ENCODE measurements at places on chromosomes 5 and 9.

DNA sequence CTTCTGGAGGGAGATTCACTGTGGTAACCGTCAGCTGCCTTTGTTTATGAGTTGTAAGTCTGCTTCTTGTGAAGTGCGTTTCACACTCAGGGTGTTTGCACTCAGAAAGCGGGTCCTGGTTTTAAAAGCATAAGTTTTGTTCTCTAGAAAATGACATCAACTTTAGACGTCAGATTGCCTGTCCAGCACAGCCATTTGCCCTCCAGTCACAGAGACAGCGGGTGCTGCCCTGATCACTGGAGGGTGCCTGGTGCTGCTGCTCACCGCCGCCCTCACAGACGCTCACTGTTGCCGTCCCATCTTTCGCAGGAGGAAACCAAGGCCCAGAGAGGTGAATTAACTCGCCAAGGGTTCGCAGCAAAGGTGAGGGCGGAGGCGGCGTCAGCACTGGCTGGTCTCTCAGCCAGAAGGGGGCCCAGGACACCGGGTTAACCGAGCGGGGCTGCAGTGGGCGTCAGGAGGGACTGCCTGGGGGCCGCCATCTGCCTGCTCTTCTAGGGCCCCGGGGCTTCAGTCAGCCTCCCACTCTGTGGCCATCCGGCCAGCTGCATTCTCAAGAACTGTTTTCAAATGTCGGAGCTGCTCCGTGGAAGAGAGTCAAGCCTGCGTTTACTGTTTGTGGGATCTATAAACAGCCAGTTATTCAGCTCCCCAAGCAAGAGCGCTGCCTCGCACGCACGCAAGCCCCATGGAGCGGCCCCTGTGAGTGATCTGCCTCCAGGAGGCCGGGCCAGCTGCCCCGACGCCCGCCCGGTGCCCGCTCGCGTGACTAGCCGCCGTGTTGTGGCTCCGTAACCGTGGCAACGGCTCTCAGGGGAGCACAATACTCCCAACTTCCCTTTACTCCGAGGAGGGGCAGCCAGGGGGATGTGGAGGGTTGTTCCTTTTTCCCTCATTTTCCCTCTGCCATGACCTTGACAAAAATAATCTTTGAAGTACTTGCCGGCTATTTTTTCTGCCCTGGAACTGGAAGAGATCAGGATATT, 43.4 kb upstream of the EXOC3 start:
- peak; percentile 82 for DNase-seq

DNA sequence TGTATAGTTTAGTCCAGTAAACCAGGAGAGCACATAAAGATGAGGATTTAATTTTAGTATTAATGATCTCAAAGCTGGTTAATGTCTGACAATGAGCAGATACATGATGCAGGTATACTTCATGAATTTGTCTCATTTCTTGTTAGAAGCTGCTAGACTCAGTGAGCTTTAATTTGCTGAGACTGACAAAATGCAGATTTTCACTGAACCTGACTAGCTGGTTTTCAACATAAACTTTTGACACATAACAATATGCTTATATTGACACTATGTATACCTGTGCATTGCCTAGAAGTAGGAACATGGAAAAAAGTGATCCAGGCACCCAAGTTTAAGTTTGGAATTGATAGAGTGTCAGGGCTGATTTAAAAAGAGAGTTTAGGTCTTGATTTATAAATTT, 10.8 kb downstream of the UBLCP1 start:
- no peak for DNase-seq

GRCh38 chr5:86968301-86968753, 299.4 kb upstream of the RASA1 start:
- peak; percentile 24 for DNase-seq

- no peak for DNase-seq
These were observed 154.7 kb upstream of the ANKH start for GRCh38 chr5:15026011-15026893.

- no peak for DNase-seq
These were observed 60.6 kb upstream of the SV2C start for GRCh38 chr5:76022611-76023010.

GRCh38 chr5:169142264-169142970, 158.5 kb downstream of the SLIT3 start:
- no peak for DNase-seq

DNA sequence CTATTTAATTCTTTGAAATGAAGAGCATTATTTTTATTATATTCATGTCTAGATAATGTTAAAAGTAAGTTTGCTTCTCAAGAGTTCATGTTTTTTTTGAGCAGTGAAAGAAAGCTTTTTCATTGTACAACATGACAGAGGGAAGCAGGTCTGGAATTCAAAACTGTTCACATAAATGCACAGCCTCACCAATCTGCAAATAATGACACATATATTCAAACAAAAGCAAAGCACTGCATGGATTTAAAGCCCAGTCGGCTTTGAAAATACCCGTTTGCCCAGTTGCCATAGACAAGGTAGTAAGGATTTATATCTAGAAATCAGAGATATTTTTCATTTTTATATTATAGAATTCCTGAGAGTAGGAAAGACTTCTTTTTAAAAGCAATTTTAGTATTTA, 201.8 kb downstream of the CD180 start:
- DNase-seq, result no peak

GRCh38 chr9:19156805-19157204, 29.5 kb upstream of the PLIN2 start:
- no peak for DNase-seq

- no peak for DNase-seq
These were observed 142.9 kb downstream of the DIRAS2 start for GRCh38 chr9:90499761-90500160.

GRCh38 chr9:31071606-31072286, 1312.7 kb upstream of the ACO1 start:
- no peak for DNase-seq

GRCh38 chr9:15244001-15244441, 63.0 kb downstream of the TTC39B start:
- DNase-seq, result no peak

DNA sequence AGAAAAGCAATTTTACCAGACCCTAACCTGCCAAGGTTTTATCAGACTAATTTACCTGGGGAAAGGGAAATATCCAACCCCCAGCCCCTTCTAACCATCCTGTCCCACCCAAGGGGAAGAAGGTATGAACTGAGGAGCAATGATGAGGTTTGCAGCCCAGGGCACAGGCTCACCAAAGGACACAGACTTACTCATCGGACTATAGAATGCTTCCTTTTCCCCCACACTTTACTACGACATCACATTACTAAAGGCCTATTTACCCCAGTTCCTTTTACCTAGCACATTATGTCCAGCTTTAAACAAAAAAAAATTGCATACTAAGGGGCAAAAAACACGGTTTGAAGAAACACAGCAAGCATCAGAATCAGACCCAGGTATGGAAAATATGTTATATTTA, 94.1 kb upstream of the FST start:
- no peak for DNase-seq

- DNase-seq, result no peak
These were observed 10.0 kb downstream of the PLPPR1 start for GRCh38 chr9:101038488-101038887.

- DNase-seq, result no peak
These were observed 1.5 kb downstream of the THG1L start for GRCh38 chr5:157732596-157733262.

GRCh38 chr9:130590305-130590704, 10.9 kb downstream of the FUBP3 start:
- no peak for DNase-seq

- no peak for DNase-seq
These were observed 189.5 kb downstream of the ADAMTS6 start for GRCh38 chr5:65292196-65292595.

- DNase-seq, result no peak
These were observed 132.7 kb upstream of the TNC start for GRCh38 chr9:115250621-115251032.

DNA sequence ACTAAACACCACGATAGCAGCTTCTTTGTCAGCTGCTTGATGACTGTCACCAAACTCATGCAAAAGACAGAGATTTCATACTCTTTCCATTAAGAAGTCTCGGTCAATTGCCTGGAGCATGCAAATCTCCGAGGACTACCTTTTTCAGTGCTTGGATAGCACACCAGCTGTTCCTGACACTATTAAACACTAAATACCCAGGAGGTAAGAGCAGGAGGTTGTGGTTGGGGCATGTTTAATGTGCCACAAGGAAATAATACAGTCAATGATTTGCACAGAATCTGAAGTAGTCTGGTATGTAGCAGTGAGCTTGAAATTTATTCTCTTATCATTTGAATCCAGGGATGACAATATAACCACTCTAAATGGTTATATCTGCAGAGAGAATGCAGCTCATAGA, 996.2 kb downstream of the CDH12 start:
- no peak for DNase-seq

DNA sequence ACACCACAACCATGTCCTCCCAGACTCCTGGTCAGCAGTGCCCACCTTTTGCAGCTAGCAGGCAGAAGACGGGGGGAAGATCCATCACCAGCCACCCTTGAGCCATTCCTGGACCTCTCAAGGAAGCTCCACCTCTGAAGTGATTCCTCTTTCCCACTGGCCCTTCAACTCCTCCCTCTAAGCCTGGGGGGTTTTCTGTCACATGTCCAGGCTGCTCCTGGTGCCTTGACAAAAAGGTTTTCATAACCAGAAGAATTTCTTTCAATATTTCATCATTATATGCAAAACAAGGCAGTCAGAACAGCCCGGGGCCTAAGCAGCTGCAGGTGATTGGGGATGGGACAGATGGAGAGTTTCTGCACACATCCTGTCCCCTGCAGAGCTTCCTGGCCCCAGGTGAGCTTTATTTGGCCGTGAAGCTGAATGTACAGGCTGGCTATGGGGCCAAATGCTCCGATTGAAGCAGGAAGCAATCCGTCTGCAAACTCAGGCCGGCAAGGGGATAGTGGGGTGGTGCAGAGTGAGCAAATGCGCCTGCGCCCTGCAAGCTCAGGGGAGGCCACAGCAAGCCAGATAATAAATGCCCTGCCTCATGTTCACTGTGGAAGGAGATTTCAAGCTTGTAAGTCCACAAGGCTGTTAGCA, 173.5 kb downstream of the C5orf15 start:
- DNase-seq, result no peak

GRCh38 chr5:159402311-159402710, 72.0 kb upstream of the IL12B start:
- peak; percentile 6 for DNase-seq

DNA sequence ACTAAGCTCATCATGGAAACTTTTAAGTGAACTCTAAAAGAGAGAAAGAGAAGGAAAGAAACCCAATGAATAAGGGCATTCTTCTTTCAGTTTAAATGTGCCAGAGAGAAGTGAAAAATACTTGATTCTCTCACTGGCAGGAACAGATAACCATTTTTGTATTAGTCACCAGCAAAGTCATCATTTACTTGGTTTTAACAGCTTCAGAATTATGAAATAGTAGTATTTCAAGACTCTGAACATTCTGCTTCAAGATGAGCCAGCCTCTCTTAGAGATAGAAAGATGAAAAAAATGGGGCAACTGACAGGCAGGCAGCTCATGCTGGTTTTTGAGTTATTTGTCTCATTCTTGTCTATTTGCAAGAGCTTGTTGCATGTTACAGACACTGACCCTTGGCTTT, 103.5 kb downstream of the GCNT1 start:
- DNase-seq, result peak; percentile 69

DNA sequence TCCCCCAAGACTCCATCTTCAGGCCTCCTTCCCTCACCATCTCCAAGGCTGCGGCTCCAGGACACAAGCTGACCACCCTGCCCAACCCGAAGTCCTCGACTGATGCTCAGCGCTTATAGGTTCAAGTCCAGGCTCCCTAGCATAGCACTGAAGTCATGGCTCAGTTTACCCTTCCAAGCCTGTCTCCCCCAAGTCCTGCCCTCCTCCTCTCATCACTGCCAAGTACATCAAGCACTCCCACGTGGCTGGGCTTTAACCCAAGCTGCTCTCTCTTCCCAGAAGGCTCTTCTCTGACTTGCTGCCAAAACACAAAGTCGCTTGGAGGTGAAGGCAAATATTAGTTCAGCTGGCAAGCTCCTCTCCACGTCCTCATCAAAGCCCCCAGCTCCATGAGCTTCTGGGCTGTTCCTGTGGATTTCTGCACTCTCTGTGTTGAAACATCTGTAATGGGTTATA, 22.1 kb upstream of the MARCHF6 start:
- DNase-seq, result no peak

GRCh38 chr5:54045077-54045792, 265.1 kb downstream of the ARL15 start:
- no peak for DNase-seq

DNA sequence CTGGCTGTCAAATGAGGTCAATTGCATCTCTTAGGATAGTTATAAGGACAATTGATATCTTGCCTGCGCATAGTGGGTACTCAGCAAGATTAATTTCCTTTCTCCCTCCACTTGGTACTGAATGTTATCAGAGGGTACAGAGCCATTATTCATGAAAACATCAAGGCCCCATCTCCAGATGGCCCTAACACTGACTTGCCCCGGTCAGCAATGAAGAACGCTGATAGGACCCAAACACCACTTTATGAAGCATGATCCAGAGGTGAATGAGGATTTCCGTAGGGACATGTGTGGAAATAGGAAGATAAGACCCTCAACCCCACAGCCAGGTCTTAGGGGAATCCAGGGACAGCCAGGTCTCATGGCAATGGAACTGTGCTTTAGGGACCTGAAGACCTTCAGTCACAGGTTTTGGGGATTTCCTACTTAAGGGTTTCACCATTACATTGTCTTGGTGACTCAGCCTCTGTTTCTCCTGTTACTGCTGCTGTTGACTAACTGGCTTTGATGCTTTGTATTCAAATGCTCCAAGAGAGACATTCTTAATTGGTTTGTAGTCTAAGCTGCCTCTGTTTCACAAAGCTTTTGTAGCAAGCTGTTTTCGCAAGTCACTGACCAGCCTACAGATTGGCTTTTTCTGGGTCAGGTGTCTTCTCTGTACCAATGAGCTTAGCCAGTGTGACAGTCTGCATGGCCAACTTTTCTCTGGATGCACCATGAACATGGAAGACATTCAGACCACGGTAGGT, 35.3 kb upstream of the IQGAP2 start:
- peak; percentile 66 for DNase-seq

DNA sequence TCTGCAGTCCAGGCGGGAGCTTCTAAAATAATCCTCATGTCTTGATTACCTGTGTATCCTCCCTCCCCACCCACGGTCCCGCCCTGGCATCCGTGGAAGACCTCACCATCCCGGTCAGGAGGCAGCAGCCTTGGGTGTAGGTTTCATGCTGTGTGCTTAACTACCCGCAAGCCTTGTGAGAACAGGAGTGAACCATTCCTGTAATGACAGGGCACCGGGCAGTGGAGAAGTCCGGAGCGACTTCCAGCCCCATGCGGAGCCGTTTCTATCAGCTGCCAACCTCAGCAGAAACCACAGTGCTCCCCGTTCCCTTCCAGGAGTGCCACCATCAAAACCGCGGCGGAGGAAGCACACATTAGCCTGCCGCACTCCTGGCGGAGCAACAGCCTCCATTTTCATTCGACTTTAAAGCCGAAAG, 123.5 kb upstream of the LMX1B start:
- DNase-seq, result peak; percentile 30
